ENCODE measurements at places on chromosomes 12 and 14. TPM values are rescaled to one million over a fixed set of nuclear protein-coding genes. Genes with fewer than 3 reads are reported as not detected.

ASCL1 gene
- total RNA-seq, result not detected

KRT73 gene
- total RNA-seq, result not detected

KERA gene
- not detected for total RNA-seq

PALS1 gene
- total RNA-seq, result 12.7 TPM

IL22 gene
- not detected for total RNA-seq

SIRT4 gene
- 1.6 TPM for total RNA-seq

OLR1 gene
- not detected for total RNA-seq

ALKBH2 gene
- total RNA-seq, result 6.8 TPM

PLCZ1 gene
- total RNA-seq, result not detected

CIROP gene
- total RNA-seq, result not detected

TRHDE gene
- 0.14 TPM for total RNA-seq

HOXC11 gene
- total RNA-seq, result not detected

CERS5 gene
- 16.2 TPM for total RNA-seq

ARHGAP9 gene
- 12.0 TPM for total RNA-seq

PLA2G1B gene
- 0.84 TPM for total RNA-seq
